ENCODE measurements at places on chromosomes 16 and 17. TPM values are rescaled to one million over a fixed set of nuclear protein-coding genes. Genes with fewer than 3 reads are reported as not detected.

DNA sequence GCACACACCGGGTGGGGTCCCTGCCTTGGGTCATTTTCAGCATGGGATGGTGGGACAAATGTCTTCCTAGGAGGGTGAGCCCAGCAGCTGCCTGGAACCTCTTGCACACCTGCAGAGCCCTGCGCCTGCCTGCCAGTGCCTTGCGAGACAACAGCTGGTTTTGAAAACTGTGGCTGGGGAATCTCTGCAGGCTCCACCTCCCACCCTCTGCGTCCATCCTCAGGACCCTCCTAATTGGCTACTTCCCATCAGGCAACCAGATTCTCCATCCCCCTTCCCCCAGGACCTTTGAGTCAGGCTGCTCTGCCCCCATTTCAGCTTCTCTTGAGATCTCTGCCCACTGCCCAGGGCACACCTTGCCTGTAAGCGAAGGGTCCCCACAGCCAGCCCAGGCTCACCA lies 26.6 kb downstream of the PEMT start:
- no peak overlapping the region for H3K4me3 ChIP-seq
- H3K27me3 ChIP-seq = no peaks in the 10 kb centered on the region
- no peak overlapping the region for H3K27ac ChIP-seq
- no peaks in the 10 kb centered on the region for H3K36me3 ChIP-seq

GRCh38 chr16:14298374-14299122 lies 227.4 kb downstream of the MRTFB start:
- H3K36me3 ChIP-seq = no peaks in the 10 kb centered on the region
- H3K27ac ChIP-seq = no peak overlapping the region
- H3K4me1 ChIP-seq = peaks cover 4% of the 10 kb centered on the region
- H3K4me3 ChIP-seq = no peak overlapping the region

GRCh38 chr16:52532384-52532783 lies 14.6 kb downstream of the TOX3 start:
- H3K27me3 ChIP-seq = no peaks in the 10 kb centered on the region
- no peaks in the 10 kb centered on the region for H3K4me1 ChIP-seq
- H3K36me3 ChIP-seq = no peaks in the 10 kb centered on the region
- no peak overlapping the region for H3K27ac ChIP-seq
- H3K4me3 ChIP-seq = no peak overlapping the region
- no peak for DNase-seq

DNA sequence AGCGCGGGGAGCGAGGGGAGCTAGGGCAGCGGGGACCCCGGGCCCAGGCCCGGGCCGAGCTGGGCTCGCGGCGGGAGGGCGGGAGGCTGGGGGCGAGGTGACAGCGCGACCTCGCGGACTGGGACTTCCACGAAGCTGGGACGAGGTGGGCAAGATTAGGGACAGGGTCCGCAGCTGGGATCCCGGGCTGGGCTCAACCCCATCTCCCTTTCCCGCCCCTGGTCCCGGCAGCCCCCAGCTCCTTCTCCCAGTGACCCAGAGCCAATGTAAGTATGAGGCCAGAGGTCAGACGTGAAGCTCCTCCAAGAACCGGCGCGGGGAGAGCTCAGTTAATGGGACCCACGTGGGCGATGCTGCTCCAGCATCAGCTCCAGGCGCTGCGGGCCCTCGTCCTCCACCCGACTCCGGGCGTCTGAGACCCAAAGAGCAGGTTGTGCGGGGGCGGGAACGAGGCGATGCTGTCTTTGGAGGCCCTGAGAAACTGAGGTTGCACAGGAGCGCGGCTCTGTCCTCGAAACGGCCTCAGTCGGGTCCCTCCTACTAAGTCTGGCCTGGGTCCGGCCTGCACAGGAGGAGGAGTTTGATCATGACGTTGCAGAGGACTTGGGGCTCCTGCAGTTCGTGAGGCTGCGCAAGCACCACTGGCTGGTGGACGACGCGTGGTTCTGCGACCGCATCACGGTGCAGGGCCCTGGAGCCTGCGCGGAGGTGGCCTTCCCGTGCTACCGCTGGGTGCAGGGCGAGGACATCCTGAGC lies 585 bp downstream of the ALOX12 start:
- no peak overlapping the region for H3K4me3 ChIP-seq
- no peaks in the 10 kb centered on the region for H3K27me3 ChIP-seq
- H3K27ac ChIP-seq = no peak overlapping the region

- H3K27me3 ChIP-seq = no peaks in the 10 kb centered on the region
- H3K4me1 ChIP-seq = no peaks in the 10 kb centered on the region
- H3K27ac ChIP-seq = no peak overlapping the region
- DNase-seq = no peak
- H3K36me3 ChIP-seq = peaks cover 2% of the 10 kb centered on the region
Observed at GRCh38 chr16:88282564-88283395, 100.0 kb upstream of the ZNF469 start.

The SNTB2 gene
- total RNA-seq = 30.6 TPM

DNA sequence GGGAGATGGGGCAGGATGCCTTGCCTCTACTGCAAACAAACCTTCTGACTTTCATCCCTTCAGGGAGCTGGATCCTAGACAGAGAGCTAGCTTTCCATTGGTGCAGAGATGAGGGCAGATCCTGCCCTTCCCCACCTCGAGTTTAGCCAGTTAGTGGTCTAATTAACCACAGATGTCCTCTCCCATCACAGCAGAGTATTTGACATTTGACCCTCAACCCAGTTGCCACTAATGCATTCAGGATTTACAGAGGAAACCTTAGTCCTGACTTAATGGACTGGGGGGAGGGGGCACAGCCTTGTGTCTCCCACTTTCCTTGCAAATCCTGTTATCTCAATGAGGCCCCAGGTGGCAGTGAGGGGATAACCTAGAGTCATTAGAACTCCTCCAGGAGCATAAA lies 10.2 kb downstream of the PIP4K2B start:
- no peaks in the 10 kb centered on the region for H3K27me3 ChIP-seq
- no peak for DNase-seq
- no peak overlapping the region for H3K4me3 ChIP-seq
- no peak overlapping the region for H3K27ac ChIP-seq

DNA sequence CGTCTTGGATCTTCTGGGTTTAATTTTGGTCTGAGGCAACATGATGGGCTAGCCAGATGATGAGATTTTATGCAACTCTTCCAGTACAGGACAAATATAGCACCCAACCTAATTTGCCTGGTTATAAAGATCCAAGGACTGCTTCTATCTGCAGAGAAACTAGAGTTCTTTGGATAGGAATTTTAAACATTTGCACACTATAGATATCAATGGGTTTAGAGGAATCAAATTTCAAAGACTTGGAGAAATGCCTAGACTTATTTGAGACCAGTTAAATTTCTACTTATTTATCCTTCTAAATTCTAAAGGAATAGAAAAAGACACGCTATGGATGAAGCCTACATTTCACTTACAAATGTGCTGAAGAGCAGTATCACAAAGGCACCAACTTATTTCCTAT lies 12.6 kb downstream of the PMFBP1 start:
- no peak overlapping the region for H3K27ac ChIP-seq
- no peak for DNase-seq
- H3K4me3 ChIP-seq = no peak overlapping the region
- H3K27me3 ChIP-seq = peaks cover 3% of the 10 kb centered on the region
- no peaks in the 10 kb centered on the region for H3K4me1 ChIP-seq
- no peaks in the 10 kb centered on the region for H3K36me3 ChIP-seq

The NEUROD2 gene
- total RNA-seq = not detected

DNA sequence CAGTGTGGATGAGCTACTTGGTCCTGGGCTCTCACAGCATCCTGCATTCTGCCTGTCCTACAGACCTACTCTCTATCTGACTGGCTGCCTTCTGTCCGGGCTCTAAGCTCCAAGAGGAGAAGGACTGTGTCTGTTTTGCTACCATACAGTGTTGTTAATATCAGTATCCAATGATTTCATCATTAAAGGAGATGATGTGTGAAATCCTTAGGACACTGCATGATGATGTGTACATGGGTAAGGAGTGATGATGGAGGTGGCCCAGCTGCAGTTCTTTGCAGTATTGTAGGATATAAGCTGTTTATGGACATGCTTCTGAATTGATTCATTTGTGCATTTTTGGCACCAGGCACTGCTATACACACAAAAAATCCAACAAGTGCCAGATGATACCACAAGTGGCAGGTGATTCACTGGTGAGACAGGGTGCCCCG lies 536.9 kb upstream of the CDH11 start:
- no peak for DNase-seq
- H3K4me1 ChIP-seq = no peaks in the 10 kb centered on the region
- no peak overlapping the region for H3K27ac ChIP-seq
- no peaks in the 10 kb centered on the region for H3K27me3 ChIP-seq
- no peaks in the 10 kb centered on the region for H3K36me3 ChIP-seq

DNA sequence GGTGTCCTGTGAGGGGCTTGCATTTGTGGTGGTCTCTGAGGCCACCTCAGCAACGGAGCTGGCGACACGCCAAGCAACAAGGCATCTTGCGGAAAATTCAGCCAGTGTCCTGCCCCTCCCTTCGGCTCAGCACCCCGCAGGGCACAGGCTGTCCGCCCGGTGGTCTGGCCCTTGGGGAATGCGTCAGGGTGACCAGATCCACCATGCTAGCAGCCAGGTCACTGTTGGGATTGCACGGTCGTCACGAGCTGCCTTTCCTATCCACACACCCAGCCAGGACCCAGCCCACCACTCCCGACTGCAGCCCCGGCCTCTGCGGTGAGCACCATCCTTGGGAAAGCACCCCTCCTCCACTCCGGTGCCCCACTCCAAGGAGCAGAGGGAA lies 221.2 kb downstream of the NTN1 start:
- H3K4me3 ChIP-seq = no peak overlapping the region
- no peaks in the 10 kb centered on the region for H3K27me3 ChIP-seq
- H3K4me1 ChIP-seq = peaks cover 12% of the 10 kb centered on the region
- no peaks in the 10 kb centered on the region for H3K36me3 ChIP-seq
- no peak for DNase-seq

DNA sequence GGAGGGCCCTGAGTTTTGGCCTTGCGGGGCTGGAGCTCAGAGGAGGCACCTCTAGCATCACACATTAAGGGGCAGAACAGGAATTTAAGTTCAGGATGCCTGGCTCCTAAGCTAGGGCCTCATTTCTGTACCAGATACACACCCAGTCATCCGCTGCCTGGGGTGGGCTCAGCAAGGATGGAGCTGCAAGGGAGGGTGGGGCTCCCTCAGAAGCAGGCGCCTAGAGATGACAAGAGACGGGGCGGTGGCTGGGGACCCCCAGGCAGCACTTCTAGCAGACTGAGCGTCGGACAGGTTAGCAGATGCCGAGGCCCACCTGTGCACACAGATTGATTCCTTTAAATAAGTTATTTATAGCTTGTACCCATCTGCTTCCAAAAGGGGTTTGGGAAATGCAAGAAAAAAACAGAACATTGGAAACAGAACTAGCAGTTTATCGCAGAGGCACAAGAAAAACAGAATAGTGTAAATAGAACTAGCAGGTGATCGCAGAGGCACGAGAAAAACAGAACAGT lies 47.6 kb upstream of the CBFA2T3 start:
- H3K4me3 ChIP-seq = no peak overlapping the region
- peaks cover 30% of the 10 kb centered on the region for H3K36me3 ChIP-seq
- H3K27ac ChIP-seq = no peak overlapping the region
- H3K27me3 ChIP-seq = peaks cover 6% of the 10 kb centered on the region

- H3K4me1 ChIP-seq = peaks cover 91% of the 10 kb centered on the region
- peak overlapping the region; percentile 72 for H3K27ac ChIP-seq
- H3K27me3 ChIP-seq = no peaks in the 10 kb centered on the region
- peaks cover 14% of the 10 kb centered on the region for H3K36me3 ChIP-seq
Observed at GRCh38 chr17:2087597-2088211, 32.8 kb downstream of the HIC1 start.

- DNase-seq = no peak
- peaks cover 2% of the 10 kb centered on the region for H3K27me3 ChIP-seq
- peaks cover 2% of the 10 kb centered on the region for H3K4me1 ChIP-seq
- H3K4me3 ChIP-seq = no peak overlapping the region
- H3K27ac ChIP-seq = no peak overlapping the region
Observed at GRCh38 chr16:58506241-58507194, 6.6 kb downstream of the NDRG4 start.

Measured in activated CD8-positive, alpha-beta memory T cell treated with anti-CD3 and anti-CD28 coated beads, Interleukin-2, amount 10 ng/mL, durations not matched to agents 7 days and 5 days (primary cell).